ENCODE measurements at places on chromosomes 4 and X.

GRCh38 chr4:56080384-56080783 is 131.6 kb downstream of the CEP135 start:
- DNase-seq = no peak

- DNase-seq = no peak
These were observed 93.4 kb downstream of the NHSL2 start for GRCh38 chrX:72003811-72004750.

DNA sequence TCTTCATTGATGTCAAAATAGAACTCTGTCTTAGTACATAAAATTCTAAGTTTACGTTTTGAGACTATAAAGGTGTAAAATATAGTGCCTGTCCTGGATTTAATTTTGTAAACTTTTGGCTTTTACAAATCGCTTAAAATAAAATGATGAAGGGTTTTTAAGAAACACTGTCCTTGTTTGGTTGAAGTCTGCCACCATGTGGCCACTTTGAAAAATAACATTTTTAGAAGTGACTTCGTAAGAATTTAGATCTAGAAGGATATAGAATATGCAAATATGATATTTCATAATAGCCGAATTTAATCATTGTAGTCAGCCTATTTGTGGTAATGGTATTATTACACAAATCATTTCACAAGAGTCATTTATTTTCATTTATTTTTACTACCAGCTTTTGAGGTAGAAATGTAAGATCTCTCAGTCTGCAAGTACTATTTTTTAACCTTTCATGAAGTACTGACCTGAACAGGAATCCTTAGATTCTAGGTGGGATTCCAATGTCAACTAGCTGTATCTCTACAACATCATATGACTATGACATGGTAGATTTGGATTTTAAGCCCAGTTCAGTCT is 31.0 kb upstream of the FAT4 start:
- no peak for DNase-seq

- DNase-seq = no peak
These were observed 27.8 kb upstream of the RNF128 start for GRCh38 chrX:106698693-106699092.

DNA sequence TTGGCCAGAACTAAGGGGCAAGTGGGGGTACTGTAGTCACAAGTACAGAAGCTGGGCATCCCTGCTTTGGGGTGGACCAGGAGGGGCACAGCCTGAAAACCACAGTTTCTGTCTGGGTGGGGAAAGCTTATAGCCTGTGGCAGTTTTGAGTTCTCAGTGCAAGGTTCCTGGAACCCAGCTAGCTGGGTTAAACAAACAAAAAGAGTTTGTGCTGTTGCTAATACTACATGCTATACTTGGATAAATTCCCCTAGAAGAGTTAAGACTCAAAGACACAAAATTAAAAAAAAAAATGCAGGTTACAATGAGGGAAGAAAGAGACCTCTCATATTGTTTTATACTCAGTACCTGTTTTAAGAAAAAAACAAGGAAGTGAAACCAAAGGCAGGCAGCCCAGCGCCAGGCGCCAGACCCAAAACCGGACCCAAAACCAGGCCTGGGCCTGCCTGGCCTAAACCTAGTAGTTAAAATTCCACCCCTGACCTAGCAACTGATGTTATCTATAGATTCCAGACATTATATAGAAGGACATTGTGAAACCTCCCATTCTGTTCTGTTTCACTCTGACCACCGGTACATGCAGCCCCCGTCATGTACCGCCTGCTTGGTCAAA is 50.8 kb downstream of the SLC2A9 start:
- DNase-seq = no peak

DNA sequence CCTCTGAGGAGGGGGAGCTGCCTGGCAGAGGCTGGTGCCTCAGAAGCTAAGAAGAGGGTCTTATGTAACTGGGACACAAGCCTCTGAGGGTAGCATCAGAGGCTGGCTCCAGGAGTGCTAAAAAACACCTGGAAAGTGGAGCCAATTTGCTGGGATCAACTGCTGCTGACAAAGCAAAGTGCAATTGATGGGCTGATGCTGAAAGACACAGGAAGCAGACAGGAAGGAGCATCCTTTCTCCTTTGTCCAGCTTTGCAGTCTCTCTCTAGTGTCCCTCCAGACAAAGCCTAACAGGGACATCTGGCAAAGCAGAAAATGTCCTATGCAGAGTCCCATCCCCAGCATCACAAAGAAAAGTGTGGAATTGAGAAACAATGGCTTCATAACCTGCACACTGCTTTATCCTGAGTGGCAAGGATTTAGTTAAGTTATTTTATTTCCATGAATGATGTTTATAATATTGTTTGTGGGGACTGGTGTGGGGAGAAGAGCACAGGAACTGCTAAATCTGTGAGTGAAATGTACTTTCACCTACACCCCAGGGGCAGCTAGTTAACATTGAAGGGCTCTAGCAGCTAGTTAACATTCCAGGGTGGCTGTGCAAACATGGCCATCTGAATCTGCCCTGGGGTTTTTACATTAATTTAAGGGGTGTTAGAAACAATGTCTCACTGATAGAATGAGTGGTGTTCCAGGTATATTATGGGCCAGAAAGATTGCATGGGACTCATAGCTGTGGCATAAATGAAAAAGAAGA is 25.6 kb upstream of the MBTPS2 start:
- no peak for DNase-seq

- DNase-seq = no peak
These were observed 32.7 kb upstream of the DAPP1 start for GRCh38 chr4:99783940-99784339.

DNA sequence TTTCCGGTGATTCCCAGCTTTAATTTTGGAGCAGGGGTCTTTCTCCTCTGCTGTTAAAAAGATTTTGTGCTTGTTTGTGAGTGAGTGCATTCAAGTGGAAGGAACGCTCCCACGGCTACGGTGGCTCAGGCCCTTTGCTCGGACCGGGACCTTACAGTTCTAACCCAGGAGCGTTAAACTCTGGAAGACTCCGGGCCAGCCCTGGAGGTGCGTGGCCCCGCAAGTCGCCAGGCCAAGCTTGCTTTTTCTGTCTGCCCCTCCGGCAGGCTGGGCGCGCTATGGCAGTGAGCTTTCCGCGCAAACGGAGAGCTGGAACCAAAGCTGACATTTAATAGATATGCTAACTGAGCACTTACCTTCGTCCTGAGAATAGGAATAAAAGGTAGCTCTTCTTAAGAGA is 18.3 kb upstream of the PITX2 start:
- no peak for DNase-seq

GRCh38 chr4:110907801-110908313 is 285.0 kb upstream of the PITX2 start:
- DNase-seq = no peak

- DNase-seq = no peak
These were observed 84.0 kb downstream of the PABPC4L start for GRCh38 chr4:134117392-134118183.

GRCh38 chrX:30592831-30593230 is 15.3 kb upstream of the TASL start:
- DNase-seq = no peak

DNA sequence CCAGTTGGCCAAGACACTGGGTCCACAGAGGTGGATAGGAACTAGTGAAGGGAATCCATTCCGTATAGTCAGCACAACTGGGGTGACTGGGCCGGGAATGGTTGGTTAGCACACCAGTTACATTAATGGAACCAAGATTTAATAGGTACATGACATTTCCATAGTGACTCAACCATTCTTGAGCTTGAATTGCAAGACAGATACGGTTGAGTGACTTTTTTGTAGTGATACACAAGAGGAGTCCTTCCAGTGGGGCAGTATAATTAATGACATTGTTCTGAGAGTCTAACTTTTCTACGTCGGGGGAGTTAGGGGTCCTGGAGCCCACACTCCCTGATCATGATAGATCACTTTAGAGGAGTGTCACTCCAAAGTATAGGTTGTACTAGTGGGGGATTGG is 211.6 kb upstream of the CXCL13 start:
- DNase-seq = no peak

GRCh38 chr4:128060121-128060698 is 902 bp upstream of the LARP1B start:
- no peak for DNase-seq

DNA sequence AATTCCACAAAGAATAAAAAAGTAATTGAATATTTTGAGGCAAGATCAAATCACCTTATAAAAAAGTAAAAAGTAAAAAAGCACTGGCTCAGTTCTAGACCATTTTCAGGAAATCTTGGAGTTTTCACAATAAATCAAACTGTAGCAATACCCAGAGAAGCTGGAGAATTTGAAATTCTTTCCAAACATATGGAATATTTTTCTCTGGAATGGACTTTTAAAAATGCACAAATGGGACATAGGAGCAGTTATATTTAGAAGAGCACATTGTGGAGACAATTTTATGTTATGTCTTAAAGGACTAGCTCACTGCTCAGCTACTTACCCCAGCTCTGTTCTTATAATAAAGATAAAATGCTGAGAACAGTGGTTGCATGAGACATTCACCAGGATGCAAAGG is 211.9 kb upstream of the KIT start:
- no peak for DNase-seq

- no peak for DNase-seq
These were observed 273.2 kb downstream of the EVC2 start for GRCh38 chr4:5435201-5435600.

DNA sequence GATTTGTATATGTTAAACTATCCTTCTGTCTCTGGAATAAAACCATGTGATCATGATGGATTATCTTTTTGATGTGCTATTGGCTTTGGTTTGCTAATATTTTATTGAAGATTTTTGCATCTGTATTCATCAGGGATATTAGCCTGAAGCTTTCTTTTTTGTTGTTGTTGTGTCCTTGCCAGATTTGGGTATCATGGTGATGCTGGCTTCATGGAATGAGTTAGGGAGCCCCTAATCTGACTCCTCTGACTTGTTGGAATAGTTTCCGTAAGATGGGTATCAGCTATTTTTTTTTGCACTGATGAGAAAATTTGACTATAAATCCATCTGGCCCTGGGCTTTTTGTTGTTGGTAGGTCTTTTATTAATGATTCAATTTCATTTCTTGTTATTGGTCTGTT is 45.7 kb downstream of the ATP10D start:
- no peak for DNase-seq

DNA sequence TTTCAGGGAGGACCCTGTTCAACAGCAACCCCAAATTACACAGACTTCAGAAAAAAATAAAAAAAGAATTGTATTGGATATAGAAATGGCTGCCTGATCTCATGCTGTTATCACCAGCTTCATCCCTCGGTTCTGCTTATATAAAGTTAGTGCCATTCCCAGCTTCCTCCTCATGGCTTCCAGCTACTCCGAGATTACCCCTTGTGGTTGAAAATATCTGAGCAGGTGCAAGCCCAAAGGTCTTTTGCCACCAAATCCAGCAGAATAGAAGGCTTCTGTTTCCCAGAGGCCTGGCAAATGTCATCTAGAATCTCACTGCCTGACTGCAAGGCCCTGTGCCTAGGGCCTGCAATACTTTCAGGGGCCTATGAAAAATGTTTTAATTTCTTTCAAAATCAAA is 13.8 kb upstream of the HPGDS start:
- DNase-seq = no peak

GRCh38 chr4:125546272-125546671 is 231.5 kb downstream of the FAT4 start:
- DNase-seq = no peak

- DNase-seq = no peak
These were observed 15.8 kb downstream of the ART3 start for GRCh38 chr4:76090241-76090691.

DNA sequence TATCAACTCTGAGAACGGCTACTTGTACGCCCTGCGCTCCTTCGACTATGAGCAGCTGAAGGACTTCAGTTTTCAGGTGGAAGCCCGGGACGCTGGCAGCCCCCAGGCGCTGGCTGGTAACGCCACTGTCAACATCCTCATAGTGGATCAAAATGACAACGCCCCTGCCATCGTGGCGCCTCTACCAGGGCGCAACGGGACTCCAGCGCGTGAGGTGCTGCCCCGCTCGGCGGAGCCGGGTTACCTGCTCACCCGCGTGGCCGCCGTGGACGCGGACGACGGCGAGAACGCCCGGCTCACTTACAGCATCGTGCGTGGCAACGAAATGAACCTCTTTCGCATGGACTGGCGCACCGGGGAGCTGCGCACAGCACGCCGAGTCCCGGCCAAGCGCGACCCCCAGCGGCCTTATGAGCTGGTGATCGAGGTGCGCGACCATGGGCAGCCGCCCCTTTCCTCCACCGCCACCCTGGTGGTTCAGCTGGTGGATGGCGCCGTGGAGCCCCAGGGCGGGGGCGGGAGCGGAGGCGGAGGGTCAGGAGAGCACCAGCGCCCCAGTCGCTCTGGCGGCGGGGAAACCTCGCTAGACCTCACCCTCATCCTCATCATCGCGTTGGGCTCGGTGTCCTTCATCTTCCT is 2.7 kb downstream of the PCDH10 start:
- no peak for DNase-seq

- DNase-seq = no peak
These were observed 112.8 kb downstream of the PPA2 start for GRCh38 chr4:105361053-105361452.
